T follicular helper cell (primary cell): ENCODE measurements at places on chromosomes 1 and 21.

GRCh38 chr1:26005434-26006105 lies 7.7 kb upstream of the PAFAH2 start:
- DNase-seq = no peak

DNA sequence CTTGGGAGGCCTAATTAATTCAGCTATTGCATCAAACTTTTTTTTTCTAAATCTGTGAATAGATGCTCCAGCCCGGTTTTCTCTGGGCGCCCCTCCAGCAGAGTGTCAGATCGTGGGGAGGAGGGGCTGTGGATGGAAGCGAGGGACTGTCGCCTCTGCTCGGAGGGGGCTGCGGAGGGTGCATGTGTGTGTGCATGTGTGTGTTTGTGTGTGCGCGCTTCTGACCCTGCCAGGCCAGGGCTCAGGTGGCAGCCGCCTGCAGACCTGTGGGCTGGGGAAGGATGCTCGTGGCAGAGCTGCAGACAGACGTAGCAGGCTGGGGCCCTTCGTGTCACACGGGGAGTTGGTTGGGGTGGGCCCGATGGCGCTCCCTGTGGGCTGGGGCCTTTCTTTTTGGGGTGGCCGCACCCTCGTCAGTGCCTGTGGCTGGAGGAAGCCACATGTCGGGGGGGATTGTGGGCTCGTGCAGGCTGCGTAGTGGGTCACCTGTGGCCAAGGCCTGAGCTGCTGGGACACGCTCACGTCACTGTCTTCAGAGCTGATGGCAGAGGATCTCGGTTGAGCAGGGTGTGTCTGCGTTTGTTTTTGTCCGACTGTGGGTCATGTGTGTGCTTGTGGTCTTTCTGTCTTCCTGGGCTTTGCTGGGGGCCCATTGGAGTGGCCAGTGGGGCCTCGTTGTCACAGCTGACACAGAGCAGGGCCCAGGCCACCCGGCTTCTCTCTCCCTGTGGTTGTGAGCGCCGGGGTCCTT lies 2.8 kb downstream of the SKI start:
- peak; percentile 48 for DNase-seq

DNA sequence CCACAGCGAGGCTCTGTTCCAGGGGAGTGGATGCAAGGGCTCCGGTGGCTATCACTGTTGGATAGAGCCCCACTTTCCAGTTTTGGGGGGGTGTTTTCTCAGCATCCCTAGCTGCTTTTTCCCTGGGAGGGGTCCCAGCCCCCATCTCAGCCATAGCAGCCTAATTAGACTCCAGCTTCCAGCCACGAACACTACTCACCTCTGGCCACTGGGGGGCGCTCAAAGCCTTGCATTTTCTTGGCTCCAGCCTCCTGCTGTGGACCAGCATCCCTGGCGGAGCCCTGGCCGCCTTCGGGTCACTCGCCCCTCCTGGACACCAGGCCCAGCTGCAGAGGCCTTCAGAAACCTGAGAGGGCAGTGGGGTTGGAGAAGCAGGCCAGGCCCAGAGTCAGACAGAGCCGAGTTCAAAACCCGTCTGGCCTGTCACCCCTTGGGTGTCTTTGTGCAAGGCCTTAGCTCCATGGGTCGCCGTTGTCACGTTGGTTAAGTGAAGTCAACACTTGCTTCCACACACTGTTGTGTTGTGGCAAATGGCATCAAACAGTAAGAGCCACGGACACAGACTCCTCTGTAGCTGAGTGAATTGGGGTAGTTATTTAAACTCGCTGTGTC lies 93.5 kb upstream of the ACTL8 start:
- DNase-seq = peak; percentile 21

DNA sequence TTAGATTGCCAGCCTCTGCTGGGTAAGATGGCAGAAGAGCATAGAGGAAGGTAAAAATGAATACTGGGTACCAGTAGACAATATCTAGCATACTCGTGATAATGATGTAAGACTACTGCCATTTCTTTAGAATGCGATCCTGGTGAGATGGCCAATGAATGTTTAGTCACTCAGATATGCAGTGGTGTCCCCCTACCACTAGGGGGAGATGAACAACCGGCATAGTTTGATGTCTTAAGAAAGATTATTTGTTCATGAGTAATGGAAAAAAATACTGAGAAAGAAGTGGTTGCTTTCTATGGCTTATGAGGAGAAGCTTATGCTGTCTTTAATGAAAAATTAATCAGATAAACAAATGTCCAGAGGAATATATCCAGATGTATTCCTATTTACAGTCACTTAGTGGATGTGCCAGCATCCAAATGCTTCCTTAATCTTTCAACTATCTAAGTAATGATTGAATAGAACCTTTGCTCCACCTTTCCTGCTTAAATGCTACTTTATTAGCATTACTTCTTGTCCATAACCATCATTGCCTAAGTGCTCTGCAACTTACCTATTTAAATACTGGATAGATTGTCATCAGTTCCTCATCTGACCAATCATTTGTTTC lies 256.6 kb downstream of the ST6GALNAC3 start:
- DNase-seq = peak; percentile 7

GRCh38 chr21:15211491-15212133 lies 146.8 kb upstream of the NRIP1 start:
- DNase-seq = no peak

GRCh38 chr1:245154429-245155271 lies at the start of gene KIF26B:
Gene KIF26B, plus strand, starts transcription at chr1:245154985. Its CDS starts 440 bp downstream, at chr1:245155425.
- DNase-seq = no peak

DNA sequence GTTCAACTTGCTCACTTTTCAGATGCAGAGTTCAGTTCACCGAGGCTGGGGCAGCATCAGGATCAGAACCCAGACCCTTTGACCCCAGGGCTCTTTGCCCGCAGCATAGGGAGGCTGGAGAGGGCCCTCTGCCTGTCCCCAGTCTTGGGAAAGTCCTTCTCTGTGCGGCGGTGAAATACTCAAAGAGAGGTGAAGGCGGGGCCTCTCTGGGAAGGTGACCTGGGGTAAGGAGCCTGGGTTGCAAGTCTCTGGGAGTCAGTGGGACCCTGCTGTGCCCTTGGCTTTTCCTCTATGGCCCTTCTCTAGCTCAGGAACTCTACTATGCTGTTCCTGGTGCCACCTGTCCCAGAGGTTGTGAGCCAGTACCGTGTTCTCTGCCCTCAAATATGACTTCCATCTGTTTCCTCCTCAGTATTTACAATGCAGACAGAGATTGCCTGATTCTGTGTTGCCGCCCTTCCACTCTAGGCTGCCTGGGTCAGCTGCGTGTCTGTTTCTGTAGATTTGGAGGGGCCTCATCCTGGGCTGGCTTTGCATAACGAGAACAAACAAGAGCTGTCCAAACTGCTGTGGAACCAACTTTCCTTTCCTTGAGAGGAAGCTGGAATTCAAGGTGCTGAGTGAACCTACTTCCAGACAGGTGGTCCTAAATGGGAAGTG lies 18.7 kb upstream of the ZBTB21 start:
- DNase-seq = no peak

DNA sequence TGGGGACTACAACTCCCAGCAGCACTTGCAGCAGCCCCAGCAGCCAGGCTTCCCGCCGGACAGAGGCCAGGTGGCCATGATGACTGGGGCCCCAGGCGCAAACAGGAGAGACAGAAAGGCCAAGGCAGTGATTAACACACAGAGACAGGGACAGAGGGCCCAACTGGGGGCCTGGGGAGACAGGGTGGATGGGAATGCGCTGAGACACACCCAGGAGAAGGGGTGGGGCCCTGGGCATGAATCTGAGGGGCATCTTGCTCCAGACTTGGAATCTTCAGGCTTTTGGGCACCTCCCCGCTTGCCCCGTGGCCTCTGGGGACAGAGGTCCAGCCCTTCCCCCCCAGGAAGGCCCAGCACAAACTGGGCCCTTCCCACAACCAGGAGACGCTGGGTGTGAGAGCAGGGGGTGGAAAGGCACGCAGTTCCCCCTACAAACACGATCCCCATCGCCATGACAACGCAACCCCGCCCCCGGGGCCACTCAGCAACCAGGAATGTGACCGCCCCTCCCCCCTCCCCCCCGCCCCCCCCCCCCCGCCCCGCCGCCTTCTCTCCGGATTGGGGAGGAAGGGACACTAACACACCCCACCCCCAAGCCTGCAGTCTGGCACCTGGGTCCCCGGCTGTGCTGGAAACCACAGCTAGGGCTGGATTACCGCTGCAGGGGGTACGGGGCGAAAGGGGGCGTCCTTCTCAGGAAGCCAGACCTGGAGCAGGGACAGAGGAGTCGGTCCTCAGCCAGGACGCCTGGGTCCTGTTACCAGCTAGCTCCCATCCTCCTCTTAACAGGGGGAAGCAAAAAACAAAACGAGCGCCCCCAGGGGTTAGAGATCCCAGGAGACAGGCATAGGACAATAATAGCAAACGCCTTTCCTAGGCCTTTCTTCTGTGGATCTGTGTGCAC lies 4.5 kb downstream of the HDGF start:
- DNase-seq = peak; percentile 47

- no peak for DNase-seq
These were observed 42.7 kb upstream of the SLC16A1 start for GRCh38 chr1:112998592-112999235.

DNA sequence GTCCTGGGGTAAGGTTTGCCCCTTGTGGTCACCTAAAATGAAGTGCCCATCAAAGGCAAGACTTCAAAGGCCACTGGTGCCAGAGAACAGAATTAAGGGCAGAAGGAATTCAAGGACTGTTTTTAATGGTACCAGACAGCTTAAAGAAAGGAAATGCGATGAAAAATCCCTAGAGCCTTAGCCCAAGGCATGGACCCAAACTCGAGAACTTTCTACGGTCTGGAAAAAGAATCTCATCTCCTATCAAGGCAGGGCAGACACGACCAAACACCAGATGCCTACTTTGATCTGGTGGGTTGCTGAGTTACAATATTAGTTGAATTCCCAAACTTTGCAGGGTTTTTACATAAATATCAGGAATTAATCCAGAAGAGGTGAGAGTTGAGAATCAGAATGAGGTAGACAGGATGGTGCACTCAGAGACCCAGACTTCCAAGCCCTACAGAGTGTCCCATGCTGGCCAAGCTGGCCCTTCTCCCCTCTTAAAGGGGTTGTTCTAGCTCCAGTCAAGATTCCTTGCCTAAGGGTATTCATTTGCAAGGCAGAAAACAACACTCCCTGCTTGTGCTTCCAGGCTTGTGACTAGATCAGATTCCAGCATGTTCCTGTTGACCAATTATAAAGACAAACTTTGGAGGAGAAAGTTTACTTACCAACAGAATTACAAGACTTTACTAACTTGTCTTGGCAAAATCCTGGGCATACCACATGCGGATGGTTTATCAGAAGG lies 48.0 kb downstream of the EDN2 start:
- no peak for DNase-seq

- DNase-seq = no peak
These were observed 106.3 kb downstream of the GALNT2 start for GRCh38 chr1:230173187-230173975.

DNA sequence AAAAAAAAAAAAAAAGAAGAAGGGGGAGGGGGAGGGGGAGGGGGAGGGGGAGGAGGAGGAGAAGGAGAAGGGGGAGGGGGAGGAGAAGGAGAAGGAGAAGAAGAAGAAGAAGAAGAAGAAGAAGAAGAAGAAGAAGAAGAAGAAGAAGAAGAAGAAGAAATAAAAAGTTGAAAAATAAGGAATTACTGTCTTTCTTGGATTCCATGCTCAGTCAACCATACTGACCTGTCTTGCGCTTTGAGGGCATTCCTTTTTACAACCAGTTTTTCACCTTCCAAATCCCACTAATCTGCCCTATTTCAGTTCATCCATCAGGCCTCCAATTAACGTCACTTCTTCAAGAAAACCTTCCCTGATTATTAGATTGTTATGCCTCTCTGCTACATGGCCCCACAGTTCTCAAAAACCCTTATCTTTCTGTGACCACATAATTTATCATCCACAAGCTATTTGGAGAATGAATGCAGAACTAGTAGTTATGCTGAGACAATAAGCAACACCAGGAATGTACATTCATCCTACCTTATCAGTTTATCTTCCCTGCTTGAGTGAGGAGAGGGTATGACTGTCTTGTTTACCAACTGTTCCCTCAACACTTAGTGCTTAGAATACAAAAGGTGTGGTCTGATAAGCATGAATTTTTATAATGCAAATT lies 57.5 kb upstream of the GUCA2A start:
- DNase-seq = no peak

GRCh38 chr1:27049607-27050006 lies 37.0 kb upstream of the TENT5B start:
- no peak for DNase-seq

GRCh38 chr1:167605576-167605975 lies 24.5 kb upstream of the RCSD1 start:
- DNase-seq = no peak

DNA sequence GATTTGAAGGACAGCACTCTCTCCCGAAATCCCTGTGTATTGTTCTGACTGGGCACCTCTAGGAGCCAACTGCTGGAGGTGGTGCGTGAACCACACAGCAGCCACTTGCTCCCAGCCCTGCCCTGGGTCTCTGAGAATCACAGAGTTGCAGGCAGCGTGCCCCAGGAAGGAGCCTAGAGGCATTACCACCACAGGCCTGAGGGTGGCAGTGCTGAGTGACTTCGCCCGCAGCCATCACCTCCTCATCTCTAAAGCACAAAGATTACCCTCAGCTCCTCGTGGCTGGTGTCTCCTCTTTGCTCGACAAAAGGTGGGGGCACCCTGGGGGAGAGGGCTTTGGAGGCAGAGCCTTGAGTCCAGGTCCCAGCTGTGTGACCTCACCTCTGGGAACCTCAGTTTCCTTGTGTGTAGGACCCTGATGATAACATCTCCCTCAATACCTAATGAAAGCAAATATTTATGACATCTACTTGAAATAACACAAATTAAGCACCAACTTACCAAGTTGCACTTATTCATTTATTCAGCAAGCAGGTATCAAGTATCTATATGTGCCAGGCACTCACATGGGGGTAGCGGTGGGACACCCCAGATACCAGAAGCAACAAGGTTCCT lies 86.3 kb downstream of the VWA5B1 start:
- peak; percentile 26 for DNase-seq

- DNase-seq = no peak
These were observed 81.6 kb downstream of the NPHP4 start for GRCh38 chr1:5910666-5911065.

DNA sequence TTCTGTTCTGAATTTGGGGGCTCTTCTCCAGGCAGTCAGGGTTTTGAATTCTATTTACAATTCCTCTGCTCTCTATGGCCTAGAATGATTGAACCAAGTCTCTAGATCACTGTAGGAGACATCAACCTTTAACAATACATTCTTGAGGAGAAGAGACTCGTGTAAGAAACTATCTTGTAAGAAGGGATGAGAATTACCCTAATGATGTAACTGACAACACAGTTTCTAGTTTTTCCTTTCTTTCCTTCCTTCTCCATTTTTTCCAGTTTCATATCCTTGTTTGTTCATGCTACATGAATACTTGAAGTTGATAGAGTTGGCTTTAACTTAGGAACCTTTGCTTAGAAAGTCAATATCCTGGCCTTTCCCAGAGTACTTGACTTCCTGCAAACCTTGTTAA lies 1.3 kb upstream of the ATP1A1 start:
- no peak for DNase-seq
